SHP77 (cell line): ENCODE measurements at places on chromosomes 11 and 22.

GRCh38 chr11:93648158-93648557, 13.3 kb upstream of the CEP295 start:
- peak; percentile 59 for DNase-seq

DNA sequence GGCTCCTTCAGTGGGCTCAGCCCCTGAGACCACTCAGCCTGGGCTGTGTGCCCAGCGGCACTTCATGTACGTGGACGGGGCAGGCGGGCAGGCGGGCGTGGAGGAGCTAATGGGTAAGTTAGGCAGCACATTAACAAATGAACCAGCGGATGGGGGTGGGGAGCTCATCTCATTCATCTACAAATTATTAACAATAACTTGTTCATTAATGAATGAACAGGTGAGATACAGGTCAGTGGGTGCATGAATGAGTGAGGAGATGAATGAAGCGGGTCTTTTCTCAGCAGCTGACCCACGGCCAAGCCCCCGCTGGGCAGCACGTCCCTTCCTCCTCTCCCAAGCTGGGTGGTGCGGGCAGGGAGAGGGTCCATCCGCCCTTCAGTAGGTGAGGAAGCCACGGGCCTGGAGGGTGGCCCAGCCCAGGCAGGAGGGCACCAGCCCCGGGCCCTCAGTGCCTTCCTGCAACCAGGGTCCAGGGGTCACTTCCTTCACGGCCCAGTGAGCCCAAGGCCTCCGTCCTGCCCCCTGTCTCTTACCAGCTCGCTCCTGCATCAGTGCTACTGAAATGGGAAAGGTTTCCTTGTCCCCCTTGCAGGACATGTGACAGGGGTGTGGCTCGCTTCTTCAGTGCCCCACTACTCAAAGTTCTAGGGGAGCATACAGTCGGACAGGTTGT, 60.5 kb upstream of the KCNQ1OT1 start:
- no peak for DNase-seq

DNA sequence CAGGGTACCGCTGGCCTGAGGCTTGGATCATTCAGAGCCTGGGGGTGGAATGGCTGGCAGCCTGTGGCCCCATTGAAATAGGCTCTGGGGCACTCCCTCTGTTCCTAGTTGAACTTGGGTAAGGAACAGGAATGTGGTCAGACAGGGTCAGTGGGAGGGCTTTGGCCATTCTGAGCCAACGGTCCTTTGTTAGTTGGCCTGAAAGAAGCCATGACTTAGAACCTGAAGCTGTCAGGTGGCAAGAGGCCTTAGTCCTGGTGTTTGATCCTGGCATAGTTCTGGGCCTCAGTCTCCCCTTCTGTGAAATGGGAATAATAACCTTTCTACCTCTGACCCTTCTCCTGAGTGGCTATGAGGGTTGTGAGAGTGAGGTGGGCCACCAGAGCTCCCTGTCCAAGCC, 8.3 kb downstream of the PGAP2 start:
- DNase-seq: no peak

- DNase-seq: peak; percentile 21
Measured at GRCh38 chr11:22634897-22635629, 9.4 kb upstream of the FANCF start.

DNA sequence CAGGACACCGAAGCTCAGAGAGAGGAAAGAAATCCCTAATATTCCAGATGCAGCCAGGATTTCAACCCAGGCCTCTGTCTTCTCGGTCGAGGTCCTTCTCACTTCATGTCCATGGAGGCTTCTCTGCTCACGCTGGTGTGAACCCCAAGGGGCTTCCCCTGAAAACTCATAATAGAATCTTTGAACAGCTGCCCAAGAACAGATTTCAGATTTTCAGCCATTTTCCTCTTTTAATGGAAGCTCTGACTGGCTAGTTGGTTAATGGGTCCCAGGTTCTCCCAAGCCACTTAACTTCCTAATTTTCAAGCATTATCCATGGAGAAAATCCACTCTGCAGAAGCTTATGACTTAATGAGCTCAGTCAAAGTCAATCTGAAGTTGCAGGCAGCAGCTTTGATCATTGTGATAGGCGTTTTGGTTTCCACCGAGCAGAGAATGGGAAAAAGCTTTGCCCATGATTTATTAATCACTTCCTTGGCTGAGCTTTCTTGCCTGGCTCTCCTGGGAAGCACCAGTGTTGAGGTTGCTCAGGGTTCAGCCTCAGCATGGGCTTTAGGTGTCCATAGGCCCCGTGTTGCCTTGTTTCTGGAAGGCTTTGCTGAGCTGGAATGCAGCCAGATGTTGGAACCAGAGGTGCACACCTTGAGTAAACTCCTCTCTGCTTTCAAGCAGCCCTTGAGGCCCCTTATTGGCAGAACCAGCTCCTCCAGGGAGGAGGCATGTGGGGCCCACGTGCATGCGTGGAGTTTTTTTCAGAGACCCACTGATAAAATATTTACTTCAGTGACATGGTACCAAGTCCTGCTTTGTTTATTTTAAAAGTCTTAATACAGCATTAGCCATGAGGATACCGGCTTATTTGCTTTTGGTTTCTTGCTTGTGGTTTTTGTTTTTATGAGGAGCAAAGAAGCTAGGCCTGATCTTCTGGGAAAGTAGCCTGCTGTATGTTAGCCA, 25.5 kb downstream of the LDLRAD3 start:
- no peak for DNase-seq

GRCh38 chr11:66172146-66172545, 96.3 kb upstream of the RAB1B start:
- no peak for DNase-seq

DNA sequence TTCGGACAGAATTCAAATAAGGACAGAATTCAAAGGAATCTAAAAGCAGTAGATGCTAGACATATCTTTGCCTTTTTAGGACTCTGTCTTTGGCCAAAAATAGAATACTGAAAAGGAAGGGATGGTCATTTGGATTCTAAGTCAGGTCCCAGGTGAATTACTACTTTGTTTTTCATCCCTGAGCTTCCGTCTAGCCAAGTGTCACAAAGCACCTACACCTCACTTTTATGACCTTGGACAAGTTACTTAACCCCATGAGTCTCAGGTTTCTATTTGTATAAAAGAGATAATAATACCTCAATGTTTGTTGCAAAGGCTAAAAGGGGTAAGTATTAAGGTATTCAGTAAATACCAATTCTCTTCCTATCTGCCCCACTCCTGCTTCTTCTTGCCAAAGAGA, 7.3 kb downstream of the KIF18A start:
- DNase-seq: no peak

- no peak for DNase-seq
Measured at GRCh38 chr11:118645066-118645715, 34.3 kb downstream of the TREH start.

GRCh38 chr11:126702987-126703386, 297.6 kb downstream of the KIRREL3 start:
- no peak for DNase-seq
